ENCODE measurements at places on chromosomes 4 and X.

- DNase-seq, result no peak
These were observed 76.9 kb downstream of the DHRSX start for GRCh38 chrX:2423899-2424298.

DNA sequence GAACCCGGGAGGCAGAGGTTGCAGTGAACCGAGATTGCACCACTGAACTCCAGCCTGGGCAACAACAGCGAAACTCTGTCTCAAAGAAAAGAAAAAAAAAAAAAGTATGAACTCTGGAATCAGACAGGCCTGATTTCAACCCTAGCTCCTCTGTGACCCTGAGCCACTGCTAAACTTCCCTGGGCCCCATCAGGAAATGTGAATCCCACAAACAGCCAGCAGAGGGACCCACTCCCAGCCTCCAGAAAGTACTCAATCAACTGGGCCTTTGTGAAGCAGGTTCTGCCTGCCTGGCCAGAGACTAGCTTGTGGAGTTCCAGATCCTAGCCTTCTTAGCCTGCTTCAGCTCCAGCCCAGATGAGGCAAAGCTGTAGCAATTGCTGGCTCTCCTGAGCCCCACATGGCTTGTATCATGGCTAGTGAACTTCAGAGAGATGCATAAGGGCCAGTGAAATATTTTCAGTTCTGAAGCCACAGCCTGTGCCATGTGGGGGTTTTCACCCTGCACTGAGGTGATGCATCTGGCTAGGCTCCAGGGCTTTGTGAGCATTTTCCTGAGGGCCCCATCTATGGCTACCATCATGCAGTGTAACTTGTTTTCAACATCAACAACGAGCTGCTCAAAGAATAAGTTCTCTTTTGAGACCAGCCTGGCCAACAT lies 7.2 kb upstream of the IDS start:
- no peak for DNase-seq

DNA sequence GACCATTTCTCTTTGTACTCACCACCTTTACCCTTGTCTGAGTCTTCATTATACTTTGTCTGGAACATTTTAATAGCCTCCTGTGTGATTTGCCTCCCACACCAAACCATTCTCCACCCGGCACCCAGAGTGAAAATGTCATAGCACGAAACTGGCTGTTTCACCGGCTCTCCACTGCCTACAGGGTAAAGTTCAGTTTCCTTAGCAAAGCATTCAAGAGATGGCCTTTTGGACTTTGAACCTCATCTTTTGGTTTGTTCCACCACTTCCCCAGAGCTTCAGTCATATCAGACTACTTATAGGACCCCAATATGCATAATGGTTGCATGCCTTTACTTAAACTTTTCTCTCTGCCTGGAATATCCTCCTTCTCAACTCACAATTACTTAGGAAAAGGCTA lies 38.3 kb downstream of the RAP2C start:
- DNase-seq, result no peak

- no peak for DNase-seq
These were observed 34.7 kb upstream of the TMEM184C start for GRCh38 chr4:147582386-147583060.

- no peak for DNase-seq
These were observed 53.9 kb upstream of the C4orf50 start for GRCh38 chr4:6071959-6072720.

- DNase-seq, result no peak
These were observed 40.5 kb downstream of the PAGE2 start for GRCh38 chrX:55129361-55129760.
